ENCODE measurements at places on chromosomes 1 and 21.

GRCh38 chr1:161032409-161032808, 6.4 kb downstream of the TSTD1 start:
- no peak for DNase-seq

DNA sequence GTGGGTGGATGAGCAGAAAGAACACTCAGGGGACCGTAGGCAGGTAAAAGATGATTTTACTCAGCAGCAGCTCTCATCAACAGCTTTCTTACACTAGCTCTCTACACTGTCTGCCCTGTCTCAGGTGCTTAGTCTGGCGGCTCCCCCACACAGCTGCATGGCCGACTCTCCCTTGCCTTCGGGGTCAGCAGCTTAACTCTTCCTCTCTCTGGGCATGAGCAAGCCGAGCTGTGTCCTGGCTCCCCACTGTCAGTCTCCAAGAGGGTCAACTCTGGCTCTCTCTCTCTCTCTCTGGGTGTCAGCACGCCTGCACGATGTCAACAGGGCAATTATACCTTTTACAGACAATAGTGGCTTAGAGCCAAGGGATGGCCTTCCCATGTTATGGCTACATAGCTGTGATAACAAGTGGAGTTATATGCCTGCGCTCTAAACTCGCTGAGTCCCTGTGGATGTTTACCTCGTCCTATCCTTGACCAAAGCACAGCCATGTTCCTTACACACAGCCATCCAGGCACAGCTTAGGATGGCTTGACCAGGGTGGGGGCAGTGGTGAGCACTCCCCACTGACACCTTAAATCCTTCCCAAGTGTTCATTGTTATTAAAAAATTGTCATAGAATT, 3.1 kb upstream of the BCL10 start:
- no peak for DNase-seq

DNA sequence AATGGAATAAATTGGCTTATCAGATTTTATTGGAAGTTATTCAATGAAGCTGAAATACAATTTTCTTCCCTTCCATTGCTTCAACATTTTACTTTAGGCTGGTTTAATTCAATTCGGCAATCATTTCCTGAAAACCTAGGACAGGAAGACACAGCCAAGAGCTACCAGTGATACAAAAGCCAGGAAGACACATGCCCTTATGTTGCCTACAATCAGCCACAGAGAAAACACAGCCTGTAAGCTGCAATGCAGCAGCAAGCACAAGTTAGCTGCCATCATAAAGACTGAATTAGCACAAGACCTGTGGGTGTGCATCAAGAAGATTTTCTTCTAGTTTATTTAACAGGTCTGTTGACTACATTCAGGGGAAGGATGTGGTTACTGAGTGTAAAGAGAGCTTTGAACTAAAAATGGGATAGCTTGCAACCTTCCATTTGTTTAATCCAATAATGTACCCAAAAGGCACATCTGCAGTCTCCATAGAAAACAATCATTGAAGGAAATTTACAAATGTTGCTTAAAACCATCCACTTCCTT, 193.8 kb downstream of the KCNH1 start:
- DNase-seq: no peak

DNA sequence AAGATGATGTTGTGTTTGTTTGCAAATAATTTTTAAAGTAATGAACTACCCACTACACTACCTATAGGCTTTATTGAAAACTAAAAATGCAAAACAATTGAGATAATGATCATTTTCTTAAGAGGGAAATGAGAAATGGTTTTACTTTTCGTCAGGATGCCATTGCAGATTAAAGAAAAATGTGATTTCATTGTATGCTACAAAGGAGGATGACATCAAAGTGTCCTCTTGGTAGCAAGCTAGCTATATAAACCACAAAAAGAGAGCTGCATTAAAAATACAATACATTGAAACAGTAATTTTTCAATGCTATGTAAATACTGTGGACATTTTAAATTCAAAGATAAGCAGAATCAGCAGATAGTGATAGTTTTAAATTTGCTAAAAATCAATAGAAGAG, 87.5 kb upstream of the DPYD start:
- no peak for DNase-seq
